Peyer's patch (tissue), 4 donors: ENCODE measurements at places on chromosomes 11 and 22. TPM values are rescaled to one million over a fixed set of nuclear protein-coding genes. Genes with fewer than 3 reads are reported as not detected.

DNA sequence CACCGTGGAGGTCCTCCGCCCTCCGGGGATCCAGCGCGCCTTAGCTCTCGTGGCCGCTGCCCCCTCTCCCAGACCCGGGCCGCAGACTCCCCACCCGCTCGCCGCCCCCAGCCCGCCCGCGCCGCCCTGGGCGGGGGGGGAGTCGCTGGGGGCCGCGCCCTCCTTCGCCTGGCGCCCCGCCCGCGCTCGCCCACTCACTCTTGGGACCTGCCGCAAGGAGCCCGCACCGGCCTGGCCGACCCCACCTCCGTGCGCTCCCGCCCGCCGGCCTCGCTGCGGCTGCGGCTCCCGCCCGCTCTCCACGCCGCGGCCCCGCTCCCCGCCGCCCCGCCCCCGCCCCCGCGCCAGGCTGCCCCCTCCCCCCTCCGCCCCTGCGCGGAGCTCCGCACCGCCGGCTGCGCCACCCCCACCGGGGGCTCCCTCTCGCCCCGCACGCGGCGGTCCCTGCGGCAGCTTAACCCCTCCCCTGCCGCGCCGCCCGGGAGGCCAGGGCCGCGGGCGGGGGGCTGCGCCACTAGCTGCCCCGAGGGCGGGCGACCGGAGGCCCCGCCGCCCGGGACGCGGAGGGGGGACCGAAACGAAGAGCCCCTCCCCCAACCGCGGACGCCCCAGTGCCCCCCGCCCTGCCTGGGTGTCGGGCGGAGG is 724 bp upstream of the RASGRP2 start:
- no peak for DNase-seq
- no peaks in the 10 kb centered on the region for H3K36me3 ChIP-seq
- H3K27me3 ChIP-seq: no peaks in the 10 kb centered on the region
- peak overlapping the region; percentile 87 for H3K27ac ChIP-seq

GRCh38 chr11:125945011-125945796 is 640 bp upstream of the VSIG10L2 start:
- H3K4me1 ChIP-seq: no peaks in the 10 kb centered on the region
- H3K36me3 ChIP-seq: no peaks in the 10 kb centered on the region
- H3K4me3 ChIP-seq: no peak overlapping the region
- DNase-seq: no peak

OR51B2 gene
- total RNA-seq: not detected

PDGFD gene
- total RNA-seq: 1.9 TPM

UEVLD gene
- total RNA-seq: 19.9 TPM

OR10S1 gene
- total RNA-seq: not detected
